Stomach (tissue), 19 donors: ENCODE measurements at places on chromosomes 5 and 9. TPM values are rescaled to one million over a fixed set of nuclear protein-coding genes. Genes with fewer than 3 reads are reported as not detected.

- H3K4me3 ChIP-seq: no peak overlapping the region
- H3K36me3 ChIP-seq: no peaks in the 10 kb centered on the region
- DNase-seq: no peak
- H3K27ac ChIP-seq: no peak overlapping the region
- H3K4me1 ChIP-seq: peaks cover 3% of the 10 kb centered on the region
- H3K27me3 ChIP-seq: no peaks in the 10 kb centered on the region
Observed at GRCh38 chr5:157961176-157961575, 102.2 kb upstream of the CLINT1 start.

- H3K27me3 ChIP-seq: no peaks in the 10 kb centered on the region
- H3K36me3 ChIP-seq: no peaks in the 10 kb centered on the region
- H3K4me3 ChIP-seq: no peak overlapping the region
- no peak overlapping the region for H3K27ac ChIP-seq
- DNase-seq: no peak
Observed at GRCh38 chr5:110873773-110874437, 135.1 kb downstream of the SLC25A46 start.

DNA sequence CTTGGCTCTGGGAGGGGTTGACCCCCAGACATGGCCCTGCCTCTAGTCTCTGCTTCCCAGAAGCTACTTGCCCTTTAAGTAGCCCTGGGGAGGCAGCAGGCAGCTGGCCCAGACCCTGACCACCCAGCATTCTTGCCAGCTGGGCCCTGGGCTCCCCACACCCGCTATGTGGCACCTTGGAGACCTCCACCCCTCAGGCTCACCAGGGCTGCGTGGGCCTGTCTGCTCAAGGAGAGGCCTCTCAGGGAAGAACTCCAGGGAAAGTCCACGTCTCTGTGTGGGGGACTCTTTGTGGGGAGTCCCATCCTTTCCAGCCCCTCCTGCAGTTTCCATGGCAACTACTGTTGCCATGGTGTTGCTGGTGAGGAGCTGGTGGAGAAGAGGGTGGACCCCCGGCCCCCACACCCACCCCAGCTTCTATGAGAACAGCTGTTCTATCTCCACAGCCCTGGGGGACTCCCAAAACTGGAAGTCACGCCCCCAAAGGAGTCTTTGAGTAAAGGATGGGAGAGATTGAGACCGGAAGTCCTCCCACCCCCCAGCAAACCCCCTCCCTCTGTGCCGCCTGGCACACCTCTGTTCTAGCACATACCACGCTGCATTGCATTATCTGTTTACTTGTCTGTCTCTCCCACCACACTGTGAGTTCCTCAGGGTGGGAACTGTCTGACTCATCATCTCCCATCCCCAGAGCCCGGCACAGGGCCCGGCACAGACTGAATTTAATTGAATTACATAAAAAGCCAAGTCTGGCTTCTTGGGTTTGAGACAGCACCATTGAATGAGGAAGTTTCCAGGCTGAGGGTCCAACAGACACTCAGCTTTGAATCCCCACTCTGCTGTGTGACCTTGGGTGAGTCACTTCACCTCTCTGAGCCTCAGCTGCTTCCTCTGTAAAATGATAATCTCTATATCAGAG is 12.6 kb downstream of the DNM1 start:
- H3K4me1 ChIP-seq: peaks cover 5% of the 10 kb centered on the region
- no peak overlapping the region for H3K4me3 ChIP-seq
- peak overlapping the region; percentile 15 for H3K27ac ChIP-seq
- DNase-seq: peak; percentile 86
- H3K36me3 ChIP-seq: no peaks in the 10 kb centered on the region

Gene DRD1
- total RNA-seq: not detected

DNA sequence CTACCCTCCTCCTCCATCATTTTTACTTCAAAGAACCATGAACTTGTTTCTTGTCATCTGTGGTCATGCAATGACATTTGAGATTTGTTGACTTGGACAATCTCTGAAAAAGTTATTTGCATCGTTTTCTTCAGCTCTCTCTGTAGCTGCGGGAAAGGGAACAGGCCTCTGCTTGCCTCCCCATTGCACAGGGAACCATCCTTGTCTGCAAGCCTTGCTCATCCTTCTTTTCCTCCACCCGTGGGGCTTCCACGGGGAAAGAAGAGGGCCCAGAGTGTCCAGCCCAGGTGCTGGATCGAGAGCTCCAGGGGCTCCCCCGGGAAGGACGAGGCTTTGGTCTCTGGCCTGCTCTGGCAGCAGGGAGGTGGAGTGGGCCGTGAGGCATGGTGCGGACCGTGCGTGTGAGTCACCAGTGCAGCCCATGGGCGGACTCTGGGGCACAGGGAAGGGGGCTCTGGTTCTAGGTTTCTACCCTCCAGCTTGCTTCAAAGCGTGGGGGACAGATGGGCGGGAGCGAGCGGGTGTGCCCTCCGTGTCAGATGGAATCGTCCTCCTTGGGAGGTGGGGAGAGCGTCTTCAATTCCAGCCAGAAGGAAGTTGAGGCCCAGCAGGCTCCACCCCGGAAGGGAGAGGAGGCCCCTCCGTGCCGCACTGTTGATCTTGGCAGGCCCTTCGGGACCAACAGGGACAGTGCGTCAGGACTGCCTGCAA is 6.0 kb upstream of the IRX4 start:
- DNase-seq: no peak
- H3K36me3 ChIP-seq: no peaks in the 10 kb centered on the region
- H3K27me3 ChIP-seq: peaks cover 98% of the 10 kb centered on the region
- no peak overlapping the region for H3K27ac ChIP-seq
- H3K4me1 ChIP-seq: peaks cover 10% of the 10 kb centered on the region

GRCh38 chr5:43298443-43298842 is 14.8 kb downstream of the HMGCS1 start:
- H3K36me3 ChIP-seq: peaks cover 62% of the 10 kb centered on the region
- H3K4me3 ChIP-seq: no peak overlapping the region
- H3K27me3 ChIP-seq: no peaks in the 10 kb centered on the region
- H3K4me1 ChIP-seq: peaks cover 4% of the 10 kb centered on the region
- DNase-seq: no peak

Gene LCNL1
- total RNA-seq: not detected

Gene C5orf52
- total RNA-seq: not detected
